ENCODE measurements at places on chromosomes 3 and 15.
A peak's percentile ranks its signal among the peaks of the same experiment; 100 is the strongest.

GRCh38 chr15:92825985-92826384 is 74.1 kb upstream of the CHD2 start:
- DNase-seq, result no peak

GRCh38 chr3:27560484-27561056 is 76.4 kb upstream of the SLC4A7 start:
- no peak for DNase-seq

- DNase-seq, result no peak
These were observed 477.8 kb downstream of the FGF12 start for GRCh38 chr3:192249516-192249915.

GRCh38 chr15:101445562-101446517 is 43.7 kb downstream of the PCSK6 start:
- DNase-seq, result no peak

- DNase-seq, result peak; percentile 23
These were observed 38.0 kb downstream of the RAB7A start for GRCh38 chr3:128763967-128764366.

GRCh38 chr15:64480891-64481290 is 20.5 kb downstream of the ZNF609 start:
- no peak for DNase-seq

- no peak for DNase-seq
These were observed 1385.8 kb downstream of the SI start for GRCh38 chr3:163692494-163692893.

DNA sequence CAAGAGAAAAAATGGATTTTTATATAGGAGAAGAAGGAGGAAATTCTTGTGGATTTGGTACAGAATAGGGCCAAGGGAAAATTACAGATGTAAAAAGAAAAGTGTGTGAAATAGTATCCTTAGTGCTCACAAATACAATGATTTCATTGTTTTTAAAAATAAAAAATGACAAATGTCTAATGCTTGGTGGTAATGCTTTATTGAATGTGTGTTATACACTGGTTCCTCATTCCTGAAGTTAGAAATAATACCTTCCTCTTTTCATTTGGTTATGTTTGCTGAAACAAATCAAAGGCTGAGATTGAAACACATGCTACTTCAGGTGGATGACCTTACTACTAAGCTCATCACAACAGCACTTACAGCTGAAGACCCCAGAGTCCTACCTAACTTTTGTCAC is 37.7 kb upstream of the CCR2 start:
- no peak for DNase-seq

- DNase-seq, result peak; percentile 30
These were observed 132.6 kb upstream of the HES1 start for GRCh38 chr3:194003114-194004057.

DNA sequence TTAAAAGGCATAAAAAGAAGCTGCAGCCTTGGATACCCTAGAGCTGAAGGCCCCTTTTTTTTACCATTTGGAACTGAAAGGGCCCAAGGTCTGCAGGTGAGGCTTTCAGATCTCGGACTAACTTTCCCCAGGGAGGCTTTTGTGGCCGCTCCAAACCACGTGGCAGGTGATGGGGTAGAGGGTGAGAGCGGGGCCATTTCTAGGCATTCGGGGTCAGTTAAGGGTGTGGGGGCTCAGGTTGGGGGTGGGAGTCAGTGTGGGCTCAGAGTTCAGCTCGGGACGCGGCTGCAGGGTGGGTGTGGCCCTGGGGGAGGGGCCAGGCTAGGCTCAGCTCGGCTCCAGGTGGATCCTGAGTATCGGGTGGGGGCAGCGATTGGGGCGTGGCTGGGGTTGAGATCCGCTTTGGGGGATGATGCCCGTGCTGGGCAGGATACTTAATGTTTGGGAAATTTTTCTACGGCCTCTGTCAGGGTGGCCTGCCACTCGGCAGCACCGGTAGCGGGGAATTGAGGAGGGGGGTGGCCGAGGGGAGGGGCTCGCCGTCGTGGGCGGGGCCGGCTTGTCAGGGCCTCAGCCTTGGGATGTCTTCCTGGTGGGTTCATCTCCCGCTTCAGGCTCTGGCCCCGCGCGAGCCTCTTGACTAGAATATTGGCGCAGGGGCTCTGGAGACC is 2.5 kb downstream of the KLF13 start:
- no peak for DNase-seq

- DNase-seq, result peak; percentile 84
These were observed at the start of gene LSG1 for GRCh38 chr3:194671900-194672808. LSG1 (minus strand) TSS chr3:194672191; CDS start chr3:194672162, 29 bp downstream.

DNA sequence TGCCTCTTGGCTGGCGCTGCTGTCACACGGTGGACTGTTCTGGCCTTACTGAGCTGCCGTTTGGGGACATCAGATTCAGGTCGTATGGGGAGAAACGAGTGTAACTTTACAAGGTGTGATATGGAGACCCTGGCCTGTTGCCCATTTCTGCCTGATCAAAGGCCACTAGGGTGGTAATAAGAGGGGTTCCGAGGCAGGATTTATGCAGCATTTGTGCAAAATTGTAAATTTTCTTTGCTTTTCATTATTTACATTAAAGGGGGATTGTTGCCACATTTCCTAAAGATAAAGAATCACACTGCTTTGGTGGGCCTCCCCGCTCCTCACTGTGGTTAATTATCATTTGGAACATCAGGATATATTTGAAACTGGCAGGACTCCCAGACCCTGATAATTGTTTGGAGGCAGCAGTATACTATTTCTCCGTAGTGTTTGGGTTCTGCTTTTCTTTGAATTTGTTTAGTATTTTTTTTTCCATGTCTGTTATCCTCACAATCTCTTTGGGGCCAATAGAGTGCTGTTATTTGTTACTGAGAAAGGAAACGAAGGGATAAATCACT is 891 bp downstream of the NXPE3 start:
- DNase-seq, result no peak

DNA sequence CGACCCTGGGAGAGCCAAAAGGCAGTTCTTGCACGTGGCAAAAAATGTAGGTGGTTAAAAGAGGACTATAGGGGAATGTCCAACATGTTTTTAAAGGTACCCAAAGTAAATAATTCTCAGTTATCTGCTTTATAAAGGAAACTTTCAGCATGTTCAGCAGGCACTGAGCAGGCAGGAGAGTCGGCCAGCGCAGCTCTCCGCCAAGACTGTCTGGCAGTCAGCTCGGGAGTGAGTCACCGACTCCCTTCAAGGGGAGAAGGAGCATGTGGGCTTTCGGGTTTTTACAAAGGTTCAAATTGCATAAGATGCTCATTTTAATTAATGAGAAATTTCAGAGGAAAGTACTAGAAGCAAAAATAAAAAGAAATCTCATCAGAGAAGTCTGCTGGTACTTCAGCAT is 7.0 kb downstream of the GABRA5 start:
- no peak for DNase-seq

GRCh38 chr3:54069961-54070360 is 52.4 kb upstream of the CACNA2D3 start:
- no peak for DNase-seq

DNA sequence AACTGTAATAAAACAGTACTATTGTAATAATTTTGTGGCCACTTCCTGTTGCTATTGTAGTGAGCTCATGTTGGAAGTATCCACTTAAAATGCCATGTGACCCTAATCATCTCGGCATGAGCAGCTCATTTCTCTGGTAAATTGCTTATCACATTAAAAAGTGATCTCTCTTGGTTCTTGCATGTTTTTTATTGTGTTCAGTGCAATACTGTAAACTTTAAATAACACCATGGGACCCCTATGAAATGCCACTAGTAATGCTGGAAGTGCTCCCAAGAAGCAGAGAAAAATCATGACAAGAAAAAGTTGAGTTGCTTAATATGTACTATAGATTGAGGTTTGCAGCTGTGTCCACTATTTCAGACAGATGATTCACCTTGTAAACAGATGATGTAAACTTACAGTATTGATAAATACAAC is 45.6 kb downstream of the NMD3 start:
- no peak for DNase-seq

- DNase-seq, result no peak
These were observed 54.1 kb upstream of the TBC1D23 start for GRCh38 chr3:100206687-100207086.

DNA sequence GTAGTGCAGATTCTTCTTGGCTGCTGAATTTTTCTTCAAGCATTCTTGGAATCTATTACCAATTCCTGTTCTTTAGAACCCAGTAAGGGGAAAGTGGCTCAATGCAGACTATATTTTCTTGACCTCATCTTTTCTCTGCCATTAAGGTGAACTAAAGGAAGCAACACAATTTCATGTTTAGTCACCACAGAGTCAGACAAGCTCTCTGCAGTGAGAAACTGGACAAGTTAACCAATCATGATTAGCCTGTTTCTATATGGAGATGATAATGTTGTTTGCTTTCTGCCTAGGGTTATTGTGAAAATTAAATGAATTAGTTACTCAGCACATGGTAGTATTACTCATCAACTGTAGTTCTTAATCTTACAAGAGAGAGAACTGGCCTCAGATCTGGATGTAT is 1075.1 kb downstream of the AGBL1 start:
- no peak for DNase-seq

Measured in stimulated activated CD4-positive, alpha-beta T cell treated with anti-CD3 and anti-CD28 coated beads, Interleukin-4, amount 100 ng/mL, for 48 hours (primary cell).